ENCODE measurements at places on chromosomes 3 and 15.
A peak's percentile ranks its signal among the peaks of the same experiment; 100 is the strongest.

DNA sequence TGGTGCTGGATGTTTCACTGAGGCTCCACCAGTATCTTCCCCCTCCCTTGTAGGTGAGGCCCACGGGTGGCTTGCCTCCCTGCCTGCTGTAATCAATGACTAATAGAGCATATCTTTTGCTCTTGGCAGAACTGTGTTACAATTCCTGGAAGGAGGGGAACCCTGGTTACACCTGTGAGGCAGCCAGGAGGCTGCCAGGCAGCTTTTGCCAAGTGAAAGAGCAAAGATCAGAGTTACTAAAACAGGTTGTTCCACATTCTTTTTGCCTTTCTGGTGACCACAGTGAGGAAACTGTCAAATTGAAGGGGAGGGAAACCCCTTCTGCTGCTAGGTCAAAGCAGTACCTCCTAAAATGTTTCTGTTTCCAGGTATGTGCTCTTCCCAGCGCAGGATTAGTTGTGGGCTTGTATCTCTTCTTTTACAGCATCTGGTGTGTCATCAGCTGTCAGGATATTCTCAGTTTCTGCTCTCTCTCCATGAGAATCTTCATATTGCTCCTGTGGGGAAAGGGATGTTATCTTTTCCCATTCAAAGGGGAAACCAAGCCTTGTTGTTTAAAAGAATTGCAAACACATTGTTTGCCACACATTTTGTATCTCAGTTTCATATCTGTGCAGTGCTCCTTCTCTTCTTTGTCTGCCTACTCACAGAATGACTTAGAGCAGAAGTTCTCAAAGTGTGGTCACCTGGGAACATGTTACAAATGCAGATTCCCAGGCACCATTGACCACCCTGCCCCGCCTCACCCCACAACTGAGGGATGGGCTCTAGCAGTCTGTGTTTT lies 137.4 kb upstream of the UMPS start:
- no peak for DNase-seq

DNA sequence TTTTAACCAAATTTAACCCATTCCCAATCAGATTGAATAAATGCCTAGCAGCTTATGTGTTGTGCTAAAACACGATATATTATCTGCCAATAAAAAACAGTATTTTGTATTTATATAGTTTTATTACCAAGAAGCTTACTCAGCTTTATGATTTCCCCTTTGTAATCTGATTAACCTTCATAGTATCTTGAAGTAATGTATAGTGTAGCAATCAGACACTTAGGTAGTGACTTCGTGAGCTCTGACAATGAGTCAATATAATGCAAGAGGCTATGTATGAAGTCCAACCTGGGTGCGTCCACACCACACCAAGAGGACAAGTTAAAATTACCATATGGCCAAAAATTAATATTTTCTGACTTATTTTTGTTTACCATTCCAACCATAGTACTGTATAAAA lies 2.1 kb upstream of the CNBP start:
- DNase-seq: no peak

DNA sequence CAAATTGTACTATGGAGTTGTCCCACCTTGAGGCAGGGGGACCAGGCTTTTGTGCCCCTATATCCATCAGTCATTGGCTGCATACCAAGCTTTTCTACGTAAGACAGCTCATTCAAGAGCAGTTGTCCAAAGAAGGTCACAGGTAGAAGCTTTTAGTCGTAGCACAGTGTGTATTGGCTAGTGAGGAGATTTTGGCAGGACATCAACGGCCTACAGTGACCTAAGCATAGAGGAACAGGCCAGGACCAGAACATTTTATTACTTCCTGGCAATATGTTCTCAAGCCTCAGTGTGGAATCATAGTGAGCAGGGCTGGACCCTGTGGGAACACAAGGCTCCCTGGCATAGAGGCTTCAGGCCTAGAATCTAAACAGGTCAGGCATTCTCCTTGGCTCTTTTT lies 105.4 kb upstream of the ANKRD28 start:
- peak; percentile 72 for DNase-seq

DNA sequence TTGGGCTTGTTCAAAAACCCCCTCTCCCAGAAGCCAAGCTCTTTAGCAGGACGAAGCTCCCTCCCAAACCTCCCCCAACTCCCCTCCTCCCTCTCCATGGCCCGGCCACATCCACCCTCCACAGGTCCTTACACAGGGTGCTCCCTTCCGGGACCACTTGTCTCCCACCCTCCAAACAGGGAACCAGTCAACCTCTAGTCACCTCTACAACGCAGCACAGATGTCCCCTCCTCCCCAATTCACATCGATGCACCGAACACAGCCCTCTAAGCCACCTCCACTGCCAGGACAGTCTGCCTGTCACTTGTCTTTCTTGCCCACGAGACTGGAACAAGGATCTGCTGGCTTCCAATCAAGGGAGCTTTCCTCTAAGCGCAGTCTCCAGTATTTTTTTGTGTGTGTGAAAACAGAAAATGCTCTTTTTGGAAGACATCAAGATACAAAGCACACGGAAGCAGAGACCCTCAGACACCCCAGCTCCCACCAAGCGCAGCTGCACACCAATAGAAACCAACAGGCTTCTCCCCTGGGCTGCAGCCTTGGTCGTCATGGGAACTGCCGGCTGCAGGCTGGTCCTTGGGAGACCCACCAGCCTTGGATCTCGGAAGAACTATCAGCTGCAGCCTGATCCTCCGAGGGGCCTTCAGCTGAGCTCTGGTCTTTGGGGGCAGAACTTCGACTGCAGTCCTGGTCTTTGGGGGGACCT lies 26.5 kb downstream of the IQSEC1 start:
- DNase-seq: no peak

- DNase-seq: no peak
These were observed 63.0 kb downstream of the ST6GAL1 start for GRCh38 chr3:186993210-186993782.

- DNase-seq: peak; percentile 40
These were observed 23.2 kb upstream of the LAMP3 start for GRCh38 chr3:183185696-183186095.

- DNase-seq: no peak
These were observed 458.5 kb downstream of the AGBL1 start for GRCh38 chr15:86538141-86538540.

- no peak for DNase-seq
These were observed 164.1 kb downstream of the ARRDC4 start for GRCh38 chr15:98124581-98124980.

- DNase-seq: no peak
These were observed 8.3 kb upstream of the USP8 start for GRCh38 chr15:50415752-50416404.

DNA sequence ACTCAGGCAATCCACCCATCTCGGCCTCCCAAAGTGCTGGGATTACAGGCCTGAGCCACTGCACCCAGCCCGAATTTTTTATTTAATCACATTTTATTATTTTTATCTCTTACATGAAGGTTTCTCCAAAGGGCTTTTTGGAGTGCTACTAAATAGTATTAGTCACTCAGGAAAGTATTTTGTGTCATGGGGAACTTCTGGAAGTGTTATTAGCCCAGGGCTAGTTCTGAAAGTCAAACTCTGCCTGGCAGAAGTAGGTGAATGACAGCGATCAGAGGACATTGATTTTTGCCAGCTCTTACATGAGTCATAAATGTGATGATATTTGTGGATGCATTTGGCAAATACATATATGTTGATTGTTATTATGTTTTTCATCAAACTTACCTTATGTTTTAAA lies 48.7 kb downstream of the ZPLD1 start:
- no peak for DNase-seq

- peak; percentile 11 for DNase-seq
These were observed 136.7 kb upstream of the TLE3 start for GRCh38 chr15:70234256-70234905.

DNA sequence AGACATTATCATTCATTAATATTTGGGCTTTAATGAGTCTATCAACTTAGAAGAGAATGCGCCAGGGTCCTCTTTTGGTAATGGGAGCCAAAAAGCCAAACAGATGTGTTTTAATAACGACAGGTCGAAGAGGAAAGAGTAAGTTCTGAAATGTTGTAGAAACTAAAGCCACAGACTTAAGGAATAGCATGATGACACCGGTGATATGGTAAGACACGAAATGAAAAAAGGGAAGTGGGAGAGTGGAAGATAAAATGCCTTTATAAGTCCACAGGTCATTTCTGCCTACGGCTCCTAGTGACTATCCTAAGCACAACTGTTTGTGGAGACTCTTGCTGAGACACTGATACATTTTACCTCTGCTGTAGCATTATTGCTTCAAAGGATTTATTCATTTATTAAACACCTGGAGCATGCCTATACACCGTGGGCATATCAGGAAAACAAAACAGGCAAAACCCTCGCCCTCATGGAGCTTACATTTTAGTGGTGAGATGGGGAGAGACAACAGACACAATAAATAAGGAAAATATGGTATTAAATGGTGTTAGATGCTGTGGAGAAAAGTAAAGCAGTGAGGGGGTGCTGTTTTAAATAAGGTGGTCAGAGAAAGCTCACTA lies 11.7 kb upstream of the CD47 start:
- DNase-seq: no peak

GRCh38 chr3:129506231-129506742 lies 22.2 kb upstream of the RHO start:
- DNase-seq: no peak

- no peak for DNase-seq
These were observed 2.0 kb downstream of the TM4SF18 start for GRCh38 chr3:149331396-149331795.

DNA sequence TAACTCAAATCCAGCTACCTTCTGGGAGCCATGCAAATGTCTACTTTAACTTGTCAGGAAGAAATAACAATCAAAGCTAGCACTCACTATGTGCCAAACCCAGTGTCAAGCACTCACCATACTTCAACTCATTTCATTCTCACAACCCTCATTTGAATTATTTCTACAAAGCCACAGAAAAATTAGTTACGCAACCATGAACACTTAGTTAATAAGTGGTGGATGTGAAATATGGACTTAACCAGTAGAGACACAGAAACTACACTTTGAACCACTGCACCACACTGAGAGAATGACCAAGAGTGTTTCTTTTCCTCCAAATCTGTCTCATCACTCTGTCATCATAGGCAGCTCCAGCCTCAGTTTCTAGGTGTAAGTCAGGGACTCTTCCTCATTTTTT lies 91.0 kb upstream of the MBNL1 start:
- no peak for DNase-seq

DNA sequence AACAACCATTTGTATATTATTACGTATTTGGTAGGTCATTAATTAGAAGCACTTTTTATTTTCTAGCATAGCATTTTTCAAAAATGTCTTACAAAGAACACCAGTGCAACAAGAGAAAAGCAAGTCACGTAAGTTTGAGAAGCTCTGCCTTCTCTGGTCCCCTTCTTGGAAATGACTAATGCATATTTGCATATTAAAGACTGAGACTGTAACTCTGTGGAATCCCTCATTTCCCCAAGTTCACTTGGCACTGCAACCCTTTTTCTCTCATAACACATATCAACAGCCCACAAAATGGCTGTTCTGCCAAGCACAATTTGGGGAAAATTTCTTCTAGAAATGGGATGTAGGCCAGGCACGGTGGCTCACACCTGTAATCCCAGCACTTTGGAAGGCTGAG lies 176.3 kb downstream of the ERC2 start:
- no peak for DNase-seq

GRCh38 chr3:105499961-105500360 lies 133.3 kb downstream of the ALCAM start:
- no peak for DNase-seq

GRCh38 chr15:100041127-100041828 lies 300.5 kb downstream of the ADAMTS17 start:
- DNase-seq: no peak

DNA sequence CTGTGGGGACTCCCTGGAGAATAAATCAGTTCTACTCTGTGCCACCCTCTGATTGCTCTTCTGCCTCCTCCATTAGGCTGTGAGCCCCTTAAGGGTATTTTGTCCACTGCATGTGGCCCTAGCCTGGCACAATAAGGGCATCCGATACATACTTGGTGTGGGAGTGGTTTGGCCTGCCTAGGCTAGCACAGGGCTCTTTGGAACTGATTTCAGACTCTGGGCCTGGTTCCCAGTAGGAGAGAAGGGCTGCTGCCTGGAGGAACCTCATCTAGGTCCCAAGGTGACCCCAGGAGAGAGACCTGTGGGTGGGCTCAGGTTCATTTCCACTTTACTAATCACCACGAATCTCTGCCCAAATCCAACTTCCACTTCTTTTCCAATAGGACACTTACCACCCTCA lies 5.3 kb upstream of the CTDSPL start:
- no peak for DNase-seq

- DNase-seq: peak; percentile 64
These were observed 20.8 kb downstream of the CORO2B start for GRCh38 chr15:68599560-68600071.

- DNase-seq: peak; percentile 43
These were observed 69.8 kb upstream of the PPP2R3A start for GRCh38 chr3:135895734-135896121.

DNA sequence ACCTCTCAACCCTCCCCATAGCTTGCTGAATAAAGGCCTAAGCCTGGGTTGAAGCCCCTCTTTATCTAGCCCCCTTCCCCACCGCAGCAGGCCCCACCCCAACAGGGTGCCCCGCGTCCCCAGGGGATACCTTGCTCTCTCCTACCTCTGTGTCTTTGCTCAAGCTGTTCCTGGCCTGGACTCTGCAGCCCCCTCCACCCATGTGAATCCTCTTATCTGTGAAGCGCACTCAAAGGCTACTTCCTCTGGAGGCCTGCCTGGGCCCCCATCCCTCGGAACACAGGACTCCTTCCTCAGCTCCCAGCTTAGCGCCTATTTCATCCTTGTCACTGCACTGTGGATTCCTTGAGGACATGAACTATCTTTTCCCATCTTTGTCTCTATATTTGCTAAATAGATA lies 61.4 kb upstream of the HERC1 start:
- no peak for DNase-seq

Measured in stromal cell of bone marrow (primary cell).